Testis (tissue), 5 donors: ENCODE measurements at places on chromosomes 4 and X. TPM values are rescaled to one million over a fixed set of nuclear protein-coding genes. Genes with fewer than 3 reads are reported as not detected.

DNA sequence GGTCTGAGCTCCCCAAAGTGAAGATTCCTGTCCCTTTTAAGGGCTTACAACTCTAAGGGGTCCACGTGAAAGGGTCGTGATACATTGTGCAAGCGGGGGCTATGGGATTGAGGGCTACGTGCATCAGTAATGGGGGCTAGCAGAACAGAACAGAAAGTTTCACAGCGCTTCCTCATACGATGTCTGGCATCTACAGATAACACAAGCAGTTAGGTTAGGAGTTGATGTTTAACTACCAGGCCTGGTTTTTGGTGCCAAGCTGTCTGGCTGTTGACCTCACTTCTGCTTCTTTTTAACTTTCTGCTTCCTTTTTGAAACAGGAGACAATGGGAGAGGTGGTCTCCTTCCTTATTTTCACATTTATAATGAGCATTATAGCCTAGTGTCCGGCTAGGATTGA is 368.6 kb upstream of the CXorf51A start:
- no peaks in the 10 kb centered on the region for H3K27me3 ChIP-seq
- no peaks in the 10 kb centered on the region for H3K36me3 ChIP-seq
- DNase-seq: no peak
- no peak overlapping the region for H3K27ac ChIP-seq
- no peak overlapping the region for H3K4me3 ChIP-seq

The MAGEA10 gene
- 6.1 TPM for total RNA-seq

DNA sequence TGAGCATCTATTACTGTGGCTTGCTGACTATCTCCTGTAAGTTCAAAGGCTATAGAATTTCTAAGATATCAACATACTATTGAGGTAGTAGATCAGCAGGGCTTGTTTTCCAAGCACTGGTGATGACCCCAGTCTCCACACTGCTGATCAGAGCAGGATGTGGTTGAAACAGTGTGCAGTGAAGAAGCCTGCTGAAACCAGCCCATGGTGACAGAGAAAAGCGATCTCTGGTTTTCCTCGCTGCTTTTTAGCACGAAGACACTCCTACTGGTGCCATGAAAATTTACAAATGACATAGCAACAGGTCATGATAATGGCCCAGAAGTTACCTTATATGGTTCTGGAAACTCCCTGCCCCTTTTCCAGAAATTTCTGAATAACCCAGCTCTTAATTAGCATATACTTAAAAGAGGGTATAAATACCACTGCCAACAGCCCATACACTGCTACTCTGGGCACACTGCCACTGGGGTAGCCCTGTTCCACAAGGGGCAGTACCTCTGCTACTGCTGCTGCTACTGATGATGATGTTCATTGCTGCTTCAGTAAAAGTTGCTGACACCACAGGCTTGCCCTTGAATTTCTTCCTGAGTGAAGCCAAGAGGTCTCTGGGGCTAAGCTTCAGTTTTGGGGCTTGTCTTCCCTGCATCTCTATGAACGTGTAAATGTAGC is 1689.5 kb upstream of the PCDH10 start:
- no peak for DNase-seq
- H3K4me3 ChIP-seq: no peak overlapping the region
- H3K27me3 ChIP-seq: no peaks in the 10 kb centered on the region
- H3K36me3 ChIP-seq: no peaks in the 10 kb centered on the region
- H3K4me1 ChIP-seq: no peaks in the 10 kb centered on the region

DNA sequence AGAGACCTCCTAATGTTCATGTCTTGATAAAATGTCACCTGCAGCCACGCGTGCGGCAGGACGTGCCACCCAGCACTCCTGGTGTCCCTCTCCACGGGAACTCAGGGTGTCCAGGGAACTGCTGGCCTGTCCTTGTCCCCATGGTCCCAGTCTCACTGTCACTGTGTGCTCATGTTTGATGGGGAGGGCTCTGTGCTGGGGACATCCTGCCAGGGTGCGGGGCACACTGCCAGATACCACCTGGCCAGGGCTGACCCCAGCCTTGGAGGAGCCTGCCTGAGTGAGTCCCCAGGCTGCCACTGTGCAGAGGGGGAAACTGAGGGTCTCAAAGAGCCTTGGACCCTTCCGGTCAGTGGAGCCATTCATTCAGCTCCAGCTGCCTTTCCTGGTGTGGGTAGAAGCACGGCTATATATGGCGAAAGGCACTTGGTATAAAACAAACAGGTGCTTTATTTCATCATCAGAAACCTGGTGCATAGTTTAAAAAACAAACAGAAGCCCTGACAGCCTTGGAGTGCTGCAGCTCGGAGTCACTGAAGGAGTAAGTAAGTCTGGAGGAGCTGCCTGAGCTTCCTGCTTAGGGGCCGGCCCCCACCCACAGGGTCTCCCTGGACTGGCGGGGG is 33.0 kb downstream of the NOP14 start:
- H3K27ac ChIP-seq: no peak overlapping the region
- H3K4me3 ChIP-seq: no peak overlapping the region
- H3K36me3 ChIP-seq: no peaks in the 10 kb centered on the region
- H3K27me3 ChIP-seq: no peaks in the 10 kb centered on the region
- no peak for DNase-seq

The TKTL2 gene
- 47.5 TPM for total RNA-seq

- H3K27ac ChIP-seq: no peak overlapping the region
- H3K27me3 ChIP-seq: no peaks in the 10 kb centered on the region
- no peaks in the 10 kb centered on the region for H3K36me3 ChIP-seq
- peak; percentile 62 for DNase-seq
- H3K4me1 ChIP-seq: no peaks in the 10 kb centered on the region
Observed at GRCh38 chr4:4254666-4255065, 6.6 kb upstream of the TMEM128 start.

GRCh38 chrX:84078991-84079390 is 109.0 kb downstream of the RPS6KA6 start:
- H3K27ac ChIP-seq: no peak overlapping the region
- no peak overlapping the region for H3K4me3 ChIP-seq
- no peak for DNase-seq
- no peaks in the 10 kb centered on the region for H3K4me1 ChIP-seq

DNA sequence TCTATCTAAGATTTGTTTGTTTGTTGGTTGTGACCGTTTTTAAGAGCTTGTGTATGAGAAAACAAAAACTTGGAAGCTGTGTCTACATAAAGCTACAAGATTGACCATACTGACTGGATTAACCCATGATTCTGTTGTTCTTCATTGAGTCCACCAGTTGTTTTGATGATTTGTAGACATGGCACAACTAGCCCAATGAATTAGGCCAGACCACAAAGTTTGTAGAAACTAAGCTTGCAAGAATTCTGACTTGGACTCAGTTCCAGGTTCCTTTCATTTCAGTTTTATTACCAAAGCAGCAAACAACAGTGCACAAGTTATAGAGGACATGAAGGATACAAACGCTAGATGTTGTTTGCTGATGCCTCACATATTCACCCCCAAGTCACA is 119.3 kb downstream of the RASGEF1B start:
- no peaks in the 10 kb centered on the region for H3K36me3 ChIP-seq
- H3K27me3 ChIP-seq: no peaks in the 10 kb centered on the region
- H3K27ac ChIP-seq: no peak overlapping the region

- H3K4me1 ChIP-seq: no peaks in the 10 kb centered on the region
- no peaks in the 10 kb centered on the region for H3K36me3 ChIP-seq
- H3K4me3 ChIP-seq: no peak overlapping the region
- DNase-seq: no peak
- no peaks in the 10 kb centered on the region for H3K27me3 ChIP-seq
- H3K27ac ChIP-seq: no peak overlapping the region
Observed at GRCh38 chr4:117154251-117154650, 68.9 kb upstream of the TRAM1L1 start.

- H3K27me3 ChIP-seq: no peaks in the 10 kb centered on the region
- no peaks in the 10 kb centered on the region for H3K36me3 ChIP-seq
- no peaks in the 10 kb centered on the region for H3K4me1 ChIP-seq
Observed at GRCh38 chrX:40006106-40007017, 91.4 kb downstream of the BCOR start.

The GUCY1B1 gene
- total RNA-seq: 7.6 TPM

DNA sequence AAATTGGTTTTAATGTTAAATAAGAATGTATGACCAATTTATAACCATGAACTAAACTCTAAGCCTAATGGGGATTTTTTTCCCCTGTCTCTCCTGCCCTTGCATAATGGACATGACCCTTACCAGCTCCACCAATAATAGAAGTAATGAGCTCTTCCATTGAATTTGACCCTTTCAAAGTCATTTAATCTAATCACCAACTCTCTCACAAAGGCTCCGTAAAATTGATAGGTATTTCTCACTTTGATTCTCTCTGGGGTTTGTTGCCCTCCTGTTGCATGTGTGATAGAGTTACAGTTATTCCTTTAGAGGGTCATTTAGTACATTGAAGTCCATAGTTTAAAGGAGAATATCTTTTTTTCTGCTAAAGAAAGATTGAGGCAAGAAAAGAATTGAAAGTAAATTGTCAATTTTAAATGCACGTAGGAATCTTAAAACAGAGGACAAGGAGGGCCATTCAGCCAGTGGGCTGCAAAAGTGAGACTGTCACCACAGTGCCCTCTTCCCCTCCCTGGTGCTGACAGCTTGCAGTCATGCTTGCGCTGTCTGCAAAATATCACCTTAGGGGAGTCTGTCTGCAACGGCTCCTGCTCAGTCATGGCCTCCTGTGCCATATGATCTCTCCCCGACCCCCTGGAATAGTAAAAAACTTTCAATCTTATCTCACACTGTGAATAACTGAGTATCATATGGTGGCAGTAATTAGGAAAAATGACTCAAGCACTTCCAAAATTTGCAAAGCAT is 307.5 kb upstream of the GNPDA2 start:
- no peaks in the 10 kb centered on the region for H3K27me3 ChIP-seq
- no peak for DNase-seq
- H3K4me1 ChIP-seq: no peaks in the 10 kb centered on the region

DNA sequence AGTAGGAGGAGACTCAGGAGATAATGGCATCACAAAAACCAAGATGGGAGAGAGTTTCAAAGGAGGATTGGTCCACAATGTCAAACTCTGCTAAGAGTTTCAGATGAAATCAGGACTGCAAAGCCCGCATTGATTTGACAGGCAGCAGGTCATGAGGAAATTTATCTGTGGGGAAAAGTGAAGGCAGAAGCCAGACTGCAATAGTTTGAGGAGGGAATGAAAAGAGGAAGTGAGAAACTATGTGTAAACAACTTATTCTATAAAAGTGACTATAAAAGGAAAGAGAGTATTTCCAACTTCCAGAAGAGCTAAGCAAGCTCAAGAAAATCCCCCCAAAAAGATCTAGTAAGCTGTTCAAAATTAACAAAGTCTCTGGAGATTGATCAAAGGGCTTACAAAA is 66.3 kb upstream of the DGKK start:
- H3K27ac ChIP-seq: no peak overlapping the region
- no peaks in the 10 kb centered on the region for H3K27me3 ChIP-seq
- DNase-seq: no peak
- no peak overlapping the region for H3K4me3 ChIP-seq

GRCh38 chr4:123783921-123784320 is 387.3 kb downstream of the SPRY1 start:
- no peaks in the 10 kb centered on the region for H3K4me1 ChIP-seq
- no peak overlapping the region for H3K27ac ChIP-seq
- no peaks in the 10 kb centered on the region for H3K36me3 ChIP-seq
- no peaks in the 10 kb centered on the region for H3K27me3 ChIP-seq

- H3K27me3 ChIP-seq: no peaks in the 10 kb centered on the region
- no peaks in the 10 kb centered on the region for H3K36me3 ChIP-seq
- no peak overlapping the region for H3K27ac ChIP-seq
- no peak overlapping the region for H3K4me3 ChIP-seq
Observed at GRCh38 chr4:28890949-28891775, 1829.0 kb upstream of the PCDH7 start.

- no peaks in the 10 kb centered on the region for H3K36me3 ChIP-seq
- no peaks in the 10 kb centered on the region for H3K27me3 ChIP-seq
- no peaks in the 10 kb centered on the region for H3K4me1 ChIP-seq
- no peak overlapping the region for H3K27ac ChIP-seq
- peak; percentile 54 for DNase-seq
Observed at GRCh38 chr4:127586922-127587571, 45.7 kb upstream of the INTU start.

- no peak overlapping the region for H3K27ac ChIP-seq
- no peaks in the 10 kb centered on the region for H3K4me1 ChIP-seq
- H3K36me3 ChIP-seq: no peaks in the 10 kb centered on the region
- H3K27me3 ChIP-seq: no peaks in the 10 kb centered on the region
- H3K4me3 ChIP-seq: no peak overlapping the region
Observed at GRCh38 chrX:77484045-77484444, 36.9 kb downstream of the FGF16 start.

DNA sequence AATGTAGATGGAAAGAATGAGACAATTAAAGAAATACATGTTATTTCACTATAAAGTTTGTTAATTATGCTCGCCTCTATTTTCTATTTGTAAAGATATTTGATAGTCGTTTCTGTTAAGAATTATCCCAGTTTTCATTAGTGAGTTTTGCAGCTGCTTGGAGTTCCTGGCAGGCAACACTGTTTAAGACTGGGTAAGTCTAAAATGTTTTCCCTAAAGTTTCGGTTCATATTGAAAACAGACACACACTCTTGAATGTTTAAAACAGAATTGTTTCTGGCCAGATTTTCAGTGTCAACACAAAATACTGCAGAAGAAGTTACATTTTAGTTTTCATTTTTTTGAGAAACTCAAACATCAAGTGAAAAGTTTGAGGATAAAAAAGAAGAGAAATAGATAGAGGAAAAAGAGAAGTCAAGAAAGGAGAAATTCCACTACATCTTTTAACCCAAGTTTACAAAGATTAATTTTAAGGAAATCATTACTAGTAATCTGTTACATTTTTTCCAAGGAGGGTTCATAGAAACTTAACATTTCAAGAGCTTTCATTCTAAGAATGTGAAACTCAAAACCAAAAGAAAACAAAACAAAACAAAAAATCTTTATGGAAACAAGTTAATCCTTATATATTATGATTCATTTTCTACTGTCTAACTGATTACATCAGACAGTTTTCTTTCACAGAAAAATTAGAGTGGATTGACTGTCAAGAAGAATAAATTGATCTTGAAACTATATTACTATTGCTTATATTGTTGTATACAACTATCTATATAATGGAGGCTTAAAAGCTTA is 305.5 kb downstream of the FAT4 start:
- no peak overlapping the region for H3K27ac ChIP-seq
- no peaks in the 10 kb centered on the region for H3K4me1 ChIP-seq
- no peaks in the 10 kb centered on the region for H3K27me3 ChIP-seq
- H3K36me3 ChIP-seq: no peaks in the 10 kb centered on the region
- H3K4me3 ChIP-seq: no peak overlapping the region

- H3K27ac ChIP-seq: no peak overlapping the region
- H3K36me3 ChIP-seq: no peaks in the 10 kb centered on the region
- no peak overlapping the region for H3K4me3 ChIP-seq
- H3K27me3 ChIP-seq: no peaks in the 10 kb centered on the region
- DNase-seq: no peak
- H3K4me1 ChIP-seq: no peaks in the 10 kb centered on the region
Observed at GRCh38 chr4:105107095-105107856, 39.4 kb upstream of the TET2 start.

- no peaks in the 10 kb centered on the region for H3K4me1 ChIP-seq
- H3K27ac ChIP-seq: no peak overlapping the region
- no peaks in the 10 kb centered on the region for H3K36me3 ChIP-seq
- DNase-seq: no peak
Observed at GRCh38 chr4:101777431-101777830, 13.1 kb upstream of the BANK1 start.

GRCh38 chr4:138204507-138204906 is 37.6 kb downstream of the SLC7A11 start:
- no peak overlapping the region for H3K4me3 ChIP-seq
- no peaks in the 10 kb centered on the region for H3K36me3 ChIP-seq
- no peak overlapping the region for H3K27ac ChIP-seq
- no peaks in the 10 kb centered on the region for H3K27me3 ChIP-seq
- no peak for DNase-seq
- H3K4me1 ChIP-seq: peaks cover 5% of the 10 kb centered on the region
